Activated CD4-positive, CD25-positive, alpha-beta regulatory T cell (primary cell): ENCODE measurements at places on chromosomes 7 and 10.

GRCh38 chr10:34658934-34659333 lies 156.2 kb downstream of the PARD3 start:
- no peak for DNase-seq

DNA sequence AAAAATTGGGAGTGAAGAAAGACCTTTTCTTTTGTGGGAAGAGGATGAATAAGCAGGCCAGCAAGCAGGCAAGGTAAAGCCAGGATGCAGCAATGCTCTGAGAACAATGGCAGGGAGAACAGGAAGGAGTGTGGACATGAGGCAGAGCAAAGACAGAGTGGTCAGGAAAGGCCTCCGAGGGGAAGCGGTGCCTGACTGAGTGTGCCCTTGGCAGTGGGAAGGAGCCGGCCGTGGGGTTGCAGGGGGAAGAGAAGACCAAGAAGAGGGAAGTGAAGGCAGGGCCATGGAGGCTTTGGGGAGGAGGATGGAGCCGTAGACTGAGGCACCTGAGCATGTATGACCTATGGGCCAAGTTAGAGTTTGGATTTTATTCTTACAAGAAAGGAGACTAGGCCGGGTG lies 21.9 kb upstream of the ZNF212 start:
- no peak for DNase-seq

GRCh38 chr10:44195112-44196007 lies 189.5 kb downstream of the CXCL12 start:
- DNase-seq: no peak

DNA sequence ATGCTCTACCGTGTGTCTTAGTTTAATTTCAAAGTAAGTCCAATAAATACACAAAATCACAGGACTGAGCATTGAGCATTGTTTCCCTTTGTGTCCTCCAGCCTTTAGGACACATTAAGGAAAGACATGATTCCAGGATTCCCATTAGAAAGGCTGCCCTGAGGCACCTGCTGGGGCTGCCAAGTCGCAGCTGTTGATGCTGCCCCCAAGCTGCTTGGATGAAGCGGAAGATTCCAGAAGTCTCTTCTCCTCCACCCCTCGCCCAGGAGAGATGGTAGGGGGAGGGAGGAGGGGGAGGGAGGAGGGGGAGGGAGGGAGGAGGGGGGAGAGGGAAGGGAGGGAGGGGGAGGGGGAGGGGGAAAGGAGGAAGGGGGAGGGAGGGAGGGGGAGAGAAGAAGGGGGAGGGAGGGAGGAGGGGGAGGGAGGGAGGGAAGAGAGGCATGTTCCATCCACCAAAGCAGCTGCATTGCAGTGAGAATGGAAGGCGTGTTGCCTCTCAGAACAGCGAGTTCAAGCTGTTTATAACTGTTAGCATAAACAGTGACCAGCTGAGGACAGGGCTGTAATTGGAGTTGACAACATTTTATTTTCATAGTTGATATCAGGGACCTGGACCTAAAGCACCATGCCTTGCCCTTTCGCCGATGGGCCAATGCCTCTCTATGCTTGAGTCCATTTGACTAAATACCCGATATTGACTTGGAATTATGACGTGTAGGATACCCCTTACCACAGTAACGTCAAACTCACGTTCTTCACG lies 67.3 kb downstream of the DIP2C start:
- no peak for DNase-seq

GRCh38 chr7:22442187-22442881 lies 57.7 kb downstream of the STEAP1B start:
- no peak for DNase-seq
